ENCODE measurements at places on chromosomes 1 and 21. TPM values are rescaled to one million over a fixed set of nuclear protein-coding genes. Genes with fewer than 3 reads are reported as not detected.

GRCh38 chr1:20645414-20645813 is 12.2 kb downstream of the PINK1 start:
- H3K36me3 ChIP-seq, result peaks cover 13% of the 10 kb centered on the region
- H3K27ac ChIP-seq, result no peak overlapping the region
- no peaks in the 10 kb centered on the region for H3K4me1 ChIP-seq
- no peaks in the 10 kb centered on the region for H3K27me3 ChIP-seq
- no peak overlapping the region for H3K4me3 ChIP-seq
- DNase-seq, result no peak

DNA sequence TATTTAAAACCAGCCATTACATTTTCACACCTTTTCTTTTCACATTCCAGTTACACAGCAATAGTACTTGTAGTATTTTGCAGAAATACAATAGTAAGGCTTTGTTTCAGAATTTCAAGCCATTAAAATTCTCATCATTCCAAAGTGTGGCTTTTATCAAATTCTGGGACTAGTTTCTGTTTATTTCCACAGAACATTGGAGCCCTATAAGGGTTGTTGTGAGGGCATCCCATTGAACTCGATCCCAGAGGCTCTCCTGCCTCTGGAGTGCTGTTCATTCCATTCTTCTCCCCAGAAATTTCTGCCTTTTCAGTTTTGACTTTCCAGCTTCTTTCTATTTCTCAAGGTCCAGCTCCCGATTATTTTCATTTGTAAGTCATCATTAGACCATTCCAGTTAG is 645.5 kb downstream of the ADGRL2 start:
- no peak overlapping the region for H3K4me3 ChIP-seq
- H3K27me3 ChIP-seq, result no peaks in the 10 kb centered on the region
- no peak for DNase-seq
- H3K4me1 ChIP-seq, result no peaks in the 10 kb centered on the region
- H3K27ac ChIP-seq, result no peak overlapping the region
- H3K36me3 ChIP-seq, result no peaks in the 10 kb centered on the region

DNA sequence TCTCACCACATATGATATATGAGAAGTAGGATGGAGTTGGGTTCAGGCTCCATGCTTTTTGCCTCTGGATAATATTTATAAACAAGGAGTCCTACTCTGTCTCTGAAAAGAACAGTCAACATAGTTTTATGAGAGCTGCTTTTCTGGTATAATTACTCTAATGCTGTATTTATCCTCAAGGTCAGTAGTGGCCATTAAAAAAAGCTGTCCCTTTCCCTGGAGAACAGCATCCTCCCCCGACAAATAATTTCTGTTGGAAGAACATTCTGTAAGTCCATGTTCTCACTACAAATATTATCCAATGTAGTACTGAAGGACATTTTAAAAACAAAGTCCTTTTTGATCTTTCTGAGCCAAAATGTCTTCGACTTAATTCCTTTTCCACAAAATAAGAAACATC is 9.0 kb upstream of the RGS5 start:
- H3K4me3 ChIP-seq, result no peak overlapping the region
- DNase-seq, result no peak
- no peak overlapping the region for H3K27ac ChIP-seq
- H3K27me3 ChIP-seq, result no peaks in the 10 kb centered on the region
- no peaks in the 10 kb centered on the region for H3K4me1 ChIP-seq

DNA sequence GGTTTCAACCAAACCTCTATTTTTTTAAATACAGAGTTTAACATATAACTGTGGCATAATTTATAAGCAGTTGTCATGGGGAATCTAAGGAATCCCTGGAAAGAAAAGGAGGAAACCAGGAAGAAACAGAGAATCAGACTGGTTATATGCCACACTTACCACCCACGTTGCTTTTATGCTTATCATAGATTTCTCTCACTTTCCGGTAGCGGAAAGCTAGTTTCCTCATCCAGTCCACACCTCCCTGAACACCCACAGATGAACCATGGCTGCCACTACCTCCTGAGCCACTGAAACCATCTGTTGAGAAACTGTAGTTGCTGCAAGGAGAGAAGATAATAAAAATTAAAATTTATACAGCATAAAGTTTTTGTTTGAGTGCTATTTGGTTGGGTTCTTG is 33.5 kb downstream of the XKR8 start:
- no peak overlapping the region for H3K27ac ChIP-seq
- H3K27me3 ChIP-seq, result no peaks in the 10 kb centered on the region
- DNase-seq, result no peak
- no peak overlapping the region for H3K4me3 ChIP-seq

GRCh38 chr1:100036718-100037655 is 67.2 kb downstream of the SLC35A3 start:
- H3K4me1 ChIP-seq, result peaks cover 8% of the 10 kb centered on the region
- no peaks in the 10 kb centered on the region for H3K27me3 ChIP-seq
- no peaks in the 10 kb centered on the region for H3K36me3 ChIP-seq
- peak; percentile 39 for DNase-seq

DNA sequence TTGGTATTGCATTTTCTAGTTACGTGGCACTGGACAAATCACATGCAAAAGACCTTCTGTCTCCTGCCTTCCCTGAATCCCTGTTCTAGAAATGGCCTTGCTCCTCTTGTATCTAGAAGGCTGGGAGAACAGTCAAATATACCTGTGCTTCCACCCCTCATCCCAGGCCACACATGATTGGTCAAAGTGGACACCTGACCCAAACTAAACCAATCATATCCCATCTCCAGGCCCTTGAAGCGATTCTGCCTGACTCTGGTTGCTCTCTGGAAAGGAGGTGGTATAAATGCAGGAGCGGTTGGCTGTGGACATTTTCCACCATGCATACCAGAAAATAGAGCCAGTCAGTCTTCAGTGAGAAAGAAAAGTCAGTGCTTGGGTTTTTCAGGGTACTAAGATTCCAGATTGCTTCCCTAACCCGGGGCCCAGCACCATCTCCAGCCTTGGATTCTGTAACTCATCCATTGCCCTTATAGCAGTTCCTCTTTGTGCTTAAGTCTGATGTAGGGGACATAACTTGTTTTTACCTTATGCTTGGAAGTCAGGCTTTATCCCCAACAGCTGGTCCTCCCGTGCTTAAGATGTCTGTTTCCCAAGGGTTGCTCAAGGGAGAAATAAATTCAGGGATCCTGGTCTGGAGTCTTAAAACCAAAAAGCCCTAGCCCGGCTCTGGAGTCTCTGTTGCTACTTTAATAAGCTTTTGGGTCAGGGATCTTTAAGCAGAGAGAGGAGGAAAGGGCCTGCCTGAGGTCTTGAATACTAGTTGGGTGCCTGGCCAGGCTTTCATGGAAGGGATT is 7.7 kb upstream of the PHC2 start:
- no peak overlapping the region for H3K27ac ChIP-seq
- no peaks in the 10 kb centered on the region for H3K4me1 ChIP-seq
- DNase-seq, result no peak
- H3K4me3 ChIP-seq, result no peak overlapping the region

- no peak overlapping the region for H3K4me3 ChIP-seq
- H3K27ac ChIP-seq, result no peak overlapping the region
- no peaks in the 10 kb centered on the region for H3K27me3 ChIP-seq
Measured at GRCh38 chr1:12551584-12551983, 66.4 kb downstream of the DHRS3 start.

GRCh38 chr21:24868117-24868516 is 739.2 kb downstream of the MRPL39 start:
- H3K27me3 ChIP-seq, result no peaks in the 10 kb centered on the region
- no peak overlapping the region for H3K4me3 ChIP-seq
- no peaks in the 10 kb centered on the region for H3K4me1 ChIP-seq
- no peak for DNase-seq

DNA sequence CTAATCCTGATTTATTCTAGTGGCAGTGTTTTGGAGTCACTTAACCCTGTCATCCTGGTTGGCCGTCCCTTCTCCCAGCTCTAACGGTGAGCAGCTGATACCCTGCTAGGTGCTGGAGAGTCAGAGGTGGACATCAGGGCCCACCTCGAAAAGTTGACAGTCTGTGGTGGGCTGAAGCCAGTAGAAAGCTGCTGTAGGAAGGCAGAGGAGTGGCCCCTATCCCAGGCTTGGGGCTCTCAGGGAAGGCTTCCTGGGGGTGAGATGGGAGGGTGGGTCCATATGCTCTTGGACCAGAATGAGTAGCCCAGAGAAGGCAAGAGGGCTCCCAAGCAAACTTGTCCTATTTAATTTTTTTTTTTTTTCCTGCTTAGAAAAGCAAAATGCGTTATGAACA is 475 bp upstream of the RPL5 start:
- H3K27me3 ChIP-seq, result no peaks in the 10 kb centered on the region
- no peak overlapping the region for H3K27ac ChIP-seq
- H3K36me3 ChIP-seq, result no peaks in the 10 kb centered on the region
- H3K4me1 ChIP-seq, result peaks cover 10% of the 10 kb centered on the region
- no peak overlapping the region for H3K4me3 ChIP-seq
- no peak for DNase-seq

- no peak overlapping the region for H3K27ac ChIP-seq
- H3K27me3 ChIP-seq, result no peaks in the 10 kb centered on the region
- no peaks in the 10 kb centered on the region for H3K4me1 ChIP-seq
- no peak for DNase-seq
Measured at GRCh38 chr1:218255090-218255489, 30.0 kb upstream of the RRP15 start.

GRCh38 chr1:59990470-59990869 is 63.9 kb upstream of the CYP2J2 start:
- no peaks in the 10 kb centered on the region for H3K4me1 ChIP-seq
- DNase-seq, result no peak
- no peak overlapping the region for H3K27ac ChIP-seq

DNA sequence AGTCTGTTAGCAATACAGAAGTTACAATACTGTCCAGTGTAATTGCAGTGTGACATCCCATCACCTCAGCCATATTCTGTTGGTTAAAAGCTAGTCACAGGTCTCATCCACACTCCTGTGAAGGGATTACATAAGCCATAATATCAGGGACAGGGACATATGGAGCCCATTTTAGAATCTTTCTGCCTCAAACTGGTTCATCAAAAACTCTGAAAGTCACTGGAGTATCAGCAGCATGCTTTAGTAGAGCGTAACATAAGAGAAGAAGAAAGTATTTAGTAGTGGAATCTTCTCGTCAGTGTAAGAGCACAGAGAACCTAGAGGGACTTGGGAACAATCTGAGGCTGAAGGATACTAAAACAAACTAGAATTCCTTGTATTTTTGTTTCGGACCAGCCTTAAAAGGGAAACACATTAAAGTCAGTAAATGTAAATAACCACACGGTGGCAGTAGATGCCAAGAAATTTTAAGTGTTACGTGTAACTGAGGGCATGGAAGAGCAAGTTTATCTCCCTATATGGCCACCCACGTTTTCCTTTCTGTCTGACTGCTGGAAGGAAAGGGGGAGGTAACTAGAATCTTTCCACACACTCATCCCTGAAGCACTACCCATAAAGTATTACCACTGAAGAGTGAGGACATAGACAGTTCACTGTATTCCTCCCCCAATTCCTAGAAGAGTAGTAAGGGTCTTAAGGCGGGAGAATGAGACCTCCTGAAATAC is 41.6 kb upstream of the AGL start:
- DNase-seq, result peak; percentile 56
- H3K27ac ChIP-seq, result no peak overlapping the region
- H3K27me3 ChIP-seq, result no peaks in the 10 kb centered on the region

- no peak for DNase-seq
- no peak overlapping the region for H3K4me3 ChIP-seq
- no peaks in the 10 kb centered on the region for H3K27me3 ChIP-seq
- H3K4me1 ChIP-seq, result peaks cover 5% of the 10 kb centered on the region
- no peaks in the 10 kb centered on the region for H3K36me3 ChIP-seq
Measured at GRCh38 chr21:45551316-45551715, 9.1 kb upstream of the SLC19A1 start.

DNA sequence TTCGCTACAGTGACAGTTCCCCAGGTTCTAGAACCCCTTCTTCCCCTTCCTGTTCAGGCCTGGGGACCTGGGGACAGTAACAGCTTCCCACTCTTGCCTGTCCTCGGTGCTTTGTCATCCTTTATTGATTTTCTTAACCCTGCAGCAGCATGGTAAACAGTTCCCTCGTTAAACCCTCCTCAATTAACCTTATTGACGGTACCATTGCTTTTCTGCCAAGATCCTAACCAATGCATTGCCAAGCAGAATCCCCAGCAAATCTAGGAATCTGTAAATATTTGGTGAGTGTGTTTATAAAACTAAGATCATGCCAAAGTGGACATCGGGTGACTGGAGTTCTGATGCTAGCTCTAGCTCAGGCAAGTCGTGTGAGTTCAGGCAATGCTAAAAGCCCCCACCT is 99.6 kb upstream of the KAZN start:
- no peaks in the 10 kb centered on the region for H3K4me1 ChIP-seq
- no peaks in the 10 kb centered on the region for H3K27me3 ChIP-seq
- no peak overlapping the region for H3K27ac ChIP-seq
- no peak overlapping the region for H3K4me3 ChIP-seq
- DNase-seq, result no peak

GRCh38 chr1:230270185-230270558 is 156.0 kb downstream of the PGBD5 start:
- H3K4me1 ChIP-seq, result peaks cover 12% of the 10 kb centered on the region
- no peak overlapping the region for H3K4me3 ChIP-seq
- H3K36me3 ChIP-seq, result no peaks in the 10 kb centered on the region
- no peaks in the 10 kb centered on the region for H3K27me3 ChIP-seq

GRCh38 chr1:71292203-71292602 is 211.4 kb upstream of the ZRANB2 start:
- no peak overlapping the region for H3K4me3 ChIP-seq
- no peak overlapping the region for H3K27ac ChIP-seq
- no peaks in the 10 kb centered on the region for H3K36me3 ChIP-seq
- DNase-seq, result no peak
- no peaks in the 10 kb centered on the region for H3K4me1 ChIP-seq

- no peaks in the 10 kb centered on the region for H3K27me3 ChIP-seq
- H3K4me1 ChIP-seq, result peaks cover 23% of the 10 kb centered on the region
- no peak overlapping the region for H3K27ac ChIP-seq
- peaks cover 12% of the 10 kb centered on the region for H3K36me3 ChIP-seq
- H3K4me3 ChIP-seq, result no peak overlapping the region
- DNase-seq, result no peak
Measured at GRCh38 chr1:26726784-26727183, 31.0 kb downstream of the ARID1A start.

The NIT1 gene
- total RNA-seq, result 58.8 TPM

The LCE1C gene
- not detected for total RNA-seq

The APCS gene
- total RNA-seq, result not detected

The DMRTA2 gene
- total RNA-seq, result not detected

The TRIM33 gene
- total RNA-seq, result 29.2 TPM

The ANGPTL1 gene
- 5.7 TPM for total RNA-seq

The LCE2B gene
- not detected for total RNA-seq

The SHISA4 gene
- total RNA-seq, result 3.9 TPM

The GNAT2 gene
- not detected for total RNA-seq

The CCDC181 gene
- total RNA-seq, result not detected

The CASZ1 gene
- total RNA-seq, result 45.0 TPM

The PCP4 gene
- total RNA-seq, result 0.99 TPM

The S100A3 gene
- total RNA-seq, result not detected

The MYBPHL gene
- not detected for total RNA-seq
